ENCODE measurements at places on chromosomes 13 and 19. TPM values are rescaled to one million over a fixed set of nuclear protein-coding genes. Genes with fewer than 3 reads are reported as not detected.

NCR1 gene
- 12.6 TPM for total RNA-seq

DNA sequence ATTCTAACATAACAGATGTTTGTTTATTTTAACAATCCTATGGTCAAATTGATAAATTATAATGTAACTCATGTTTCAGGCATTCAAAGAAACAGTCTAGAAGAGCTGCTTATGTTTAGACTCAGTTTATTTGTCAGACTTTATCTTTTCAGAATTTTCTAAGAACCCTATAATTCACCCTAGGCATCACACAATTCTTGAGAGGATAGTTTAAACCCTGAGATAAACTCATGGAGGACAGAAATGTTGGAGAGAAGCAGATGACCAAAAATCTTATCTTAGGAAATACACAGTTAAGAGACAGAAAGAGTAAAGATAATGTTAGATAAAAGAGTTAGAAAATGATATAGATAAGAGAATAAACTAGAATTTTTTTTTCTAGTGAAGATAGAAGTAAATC, 1185.7 kb upstream of the SLC10A2 start:
- DNase-seq, result no peak

USHBP1 gene
- total RNA-seq, result 13.6 TPM

DNA sequence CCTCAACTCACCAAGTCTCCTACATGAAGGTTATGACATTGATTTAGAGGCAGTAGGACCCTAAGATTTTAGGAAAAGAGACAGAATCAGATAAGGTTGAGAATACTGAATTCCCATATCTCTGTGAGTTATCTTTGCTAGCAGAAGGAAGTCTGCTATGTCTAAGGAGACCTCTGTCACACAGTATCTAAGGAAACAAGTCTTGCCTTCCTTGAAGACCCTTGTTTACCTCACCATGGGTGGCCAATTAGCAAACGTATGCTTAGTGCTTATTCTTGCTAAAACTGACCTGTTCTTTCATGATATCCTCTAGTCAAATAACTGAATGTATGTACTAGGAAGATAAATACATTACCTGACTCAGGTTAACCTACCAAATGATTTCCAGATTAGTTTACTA, 855.4 kb upstream of the SLITRK1 start:
- no peak for DNase-seq

- no peak for DNase-seq
Observed at GRCh38 chr13:73702419-73703071, 431.7 kb downstream of the KLF12 start.

ZNF837 gene
- 4.4 TPM for total RNA-seq

All from H7 (cell line).